ENCODE measurements at places on chromosomes 2 and 18.

DNA sequence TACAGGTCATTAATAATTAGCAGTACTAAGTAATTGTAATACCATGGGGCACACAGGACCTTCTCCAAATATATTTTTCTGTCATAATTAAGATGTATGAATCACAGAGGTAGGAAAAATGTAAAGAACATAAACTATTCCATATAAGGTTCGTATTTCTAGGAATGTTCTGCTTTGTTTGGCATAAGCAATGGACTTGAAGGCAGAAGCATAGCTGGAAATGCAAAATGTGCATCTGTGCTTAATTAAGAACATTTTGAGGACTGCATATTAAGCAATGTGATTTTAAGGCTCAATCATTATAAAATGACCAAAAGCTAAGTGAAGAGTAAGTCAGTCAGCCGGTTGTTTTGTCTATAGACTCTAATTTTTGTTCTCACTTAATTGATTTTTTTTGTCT is 123.2 kb downstream of the RBM43 start:
- no peak for DNase-seq

DNA sequence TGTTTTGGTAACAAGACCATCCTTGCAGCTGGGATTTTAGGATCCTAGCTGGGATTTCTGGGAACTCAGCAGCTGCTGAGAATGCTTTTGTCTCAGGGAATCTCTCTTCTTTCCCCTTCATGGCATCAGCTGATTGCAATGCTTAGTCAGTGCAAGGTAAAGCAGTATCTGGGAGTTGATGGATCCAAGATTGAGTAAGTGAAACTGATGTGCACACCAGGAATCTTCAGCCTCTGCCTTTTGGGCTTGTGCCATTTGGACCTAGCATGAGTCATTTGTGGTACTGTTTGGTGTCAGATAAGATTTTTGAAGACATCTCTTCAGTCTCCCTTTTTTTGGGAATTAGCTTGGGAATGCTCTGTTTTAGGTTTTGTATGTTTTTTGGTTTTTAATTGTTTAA is 363.3 kb upstream of the TFPI start:
- DNase-seq, result no peak

DNA sequence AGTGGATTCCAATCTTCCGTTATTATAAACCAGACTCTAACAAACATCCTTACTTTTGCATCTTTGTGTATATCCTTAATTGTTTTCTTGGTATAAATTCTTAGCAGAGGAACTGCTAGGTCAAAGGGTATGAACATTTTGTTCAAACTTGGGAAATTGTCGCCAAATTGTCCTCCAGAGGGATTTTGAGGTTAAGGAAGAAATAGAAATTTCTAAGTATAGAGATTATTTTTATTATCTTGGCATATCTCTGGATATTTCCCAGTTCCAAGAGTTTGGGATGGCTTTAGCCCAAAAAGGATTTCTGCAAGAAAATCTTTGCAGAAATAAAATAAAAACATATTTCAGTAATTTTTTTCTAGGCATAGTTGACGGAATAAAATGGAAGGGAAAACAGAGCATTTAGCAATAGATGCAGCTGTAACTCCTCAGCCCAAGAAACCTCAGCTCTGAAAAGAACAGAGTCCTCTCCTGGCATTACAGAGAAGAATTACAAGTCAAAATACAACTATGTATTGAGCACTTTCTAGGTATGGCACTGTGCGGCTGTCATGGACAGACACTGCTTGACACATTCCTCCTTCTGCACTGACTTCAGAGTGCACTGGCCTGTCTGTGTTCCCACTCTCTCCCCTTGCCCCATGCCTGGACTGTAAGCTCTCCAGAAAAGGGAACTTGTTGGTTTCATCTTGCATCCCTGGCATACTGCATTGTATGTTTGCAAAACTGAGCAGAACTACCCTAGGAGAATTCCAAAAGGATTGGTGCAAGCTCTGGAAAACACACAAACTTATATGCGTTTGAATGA is 117.3 kb upstream of the STON1 start:
- no peak for DNase-seq

DNA sequence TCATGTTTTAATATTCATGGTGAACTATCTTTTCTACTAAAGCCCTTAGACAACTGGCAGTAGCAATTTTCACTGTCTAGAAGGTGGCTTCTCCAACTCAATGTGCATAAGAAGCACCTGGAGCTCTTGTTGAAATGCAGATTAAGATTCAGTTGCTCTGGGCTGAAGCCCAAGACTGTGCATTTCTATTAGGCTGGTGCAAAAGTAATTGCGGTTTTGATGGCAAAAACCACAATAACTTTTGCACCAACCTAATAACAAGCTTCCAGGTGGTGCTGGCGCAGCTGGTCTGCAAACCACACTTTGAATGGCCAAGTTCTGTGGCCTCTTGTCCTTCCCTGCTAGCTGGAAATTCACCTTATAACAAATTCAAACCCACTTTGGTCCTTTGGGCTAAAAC is 26.7 kb upstream of the VPS54 start:
- DNase-seq, result no peak

GRCh38 chr18:37408676-37409265 is 156.8 kb downstream of the CELF4 start:
- no peak for DNase-seq

DNA sequence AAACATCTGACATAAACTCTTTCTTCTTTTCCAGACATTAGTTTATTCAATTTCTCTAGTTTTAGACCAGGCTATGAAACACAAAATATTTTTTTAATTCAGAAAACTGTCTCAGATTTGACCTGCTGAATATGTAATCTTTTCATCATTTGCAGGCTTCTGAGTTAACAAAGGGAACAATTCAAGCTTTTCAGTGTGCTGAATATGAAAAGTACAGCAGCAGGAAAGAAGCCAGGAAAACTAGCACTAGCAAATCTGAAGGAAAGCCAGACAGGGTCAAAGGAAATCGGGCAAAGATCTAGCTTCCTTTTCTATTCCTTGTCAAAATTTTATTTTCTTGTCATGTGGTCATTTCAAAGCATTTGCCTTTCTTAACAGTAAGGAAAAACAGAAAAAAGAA is 35.3 kb downstream of the ACVR1C start:
- no peak for DNase-seq

DNA sequence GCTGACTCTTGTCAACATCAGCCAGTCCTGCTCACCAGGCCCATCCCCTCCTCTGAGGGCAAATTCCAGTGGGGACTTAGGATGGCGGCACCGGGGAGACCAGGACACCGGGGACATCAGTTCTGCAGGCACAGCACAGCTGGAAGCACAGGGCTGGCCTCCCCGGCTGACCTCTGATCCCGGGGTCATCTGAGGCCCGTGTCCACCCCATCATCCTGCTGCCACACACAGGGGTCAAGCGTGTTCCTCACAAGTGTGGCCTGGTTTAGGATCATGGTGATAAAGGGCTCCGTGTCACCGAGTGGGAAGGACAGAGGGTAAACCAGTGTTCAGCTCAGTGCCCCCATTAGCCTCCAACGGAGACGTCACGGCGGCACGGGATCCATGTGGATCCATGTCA is 58.1 kb upstream of the CTDP1 start:
- DNase-seq, result no peak

DNA sequence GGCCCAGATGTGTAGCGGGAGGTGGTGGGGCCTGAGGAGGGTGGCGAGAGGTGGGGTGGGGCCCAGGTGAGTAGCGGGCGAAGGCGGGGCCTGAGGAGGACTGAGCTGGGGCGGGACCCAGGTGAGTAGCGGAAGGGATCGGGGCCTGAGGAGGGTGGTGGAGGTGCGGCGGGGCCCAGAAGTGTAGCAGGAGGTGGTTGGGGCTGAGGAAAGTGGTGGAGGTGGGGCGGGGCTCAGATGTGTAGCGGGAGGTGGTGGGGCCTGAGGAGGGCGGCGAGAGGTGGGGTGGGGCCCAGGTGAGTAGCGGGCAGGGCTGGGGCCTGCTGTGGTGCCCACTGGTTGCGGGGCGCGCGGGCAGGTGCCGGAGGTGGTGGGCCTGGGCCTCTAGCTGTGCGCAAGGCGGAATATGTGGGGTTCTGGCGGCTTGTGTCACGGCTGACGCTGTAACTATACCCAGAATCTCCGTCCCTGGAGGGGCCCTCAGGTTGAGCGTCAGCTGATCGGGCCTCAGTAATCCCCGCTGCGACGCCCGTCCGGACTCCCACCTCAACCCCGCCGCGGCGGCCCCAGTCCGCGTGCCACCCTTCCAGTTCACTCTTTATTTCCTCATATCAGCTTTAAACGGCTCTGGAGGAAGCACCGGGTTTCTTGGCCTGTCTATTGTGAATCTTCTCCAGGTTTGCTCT is 866 bp upstream of the SF3B6 start:
- peak; percentile 59 for DNase-seq

GRCh38 chr2:189128970-189129369 is 50.6 kb downstream of the COL5A2 start:
- no peak for DNase-seq

- no peak for DNase-seq
Measured at GRCh38 chr2:168076731-168077130, 170.7 kb downstream of the STK39 start.

DNA sequence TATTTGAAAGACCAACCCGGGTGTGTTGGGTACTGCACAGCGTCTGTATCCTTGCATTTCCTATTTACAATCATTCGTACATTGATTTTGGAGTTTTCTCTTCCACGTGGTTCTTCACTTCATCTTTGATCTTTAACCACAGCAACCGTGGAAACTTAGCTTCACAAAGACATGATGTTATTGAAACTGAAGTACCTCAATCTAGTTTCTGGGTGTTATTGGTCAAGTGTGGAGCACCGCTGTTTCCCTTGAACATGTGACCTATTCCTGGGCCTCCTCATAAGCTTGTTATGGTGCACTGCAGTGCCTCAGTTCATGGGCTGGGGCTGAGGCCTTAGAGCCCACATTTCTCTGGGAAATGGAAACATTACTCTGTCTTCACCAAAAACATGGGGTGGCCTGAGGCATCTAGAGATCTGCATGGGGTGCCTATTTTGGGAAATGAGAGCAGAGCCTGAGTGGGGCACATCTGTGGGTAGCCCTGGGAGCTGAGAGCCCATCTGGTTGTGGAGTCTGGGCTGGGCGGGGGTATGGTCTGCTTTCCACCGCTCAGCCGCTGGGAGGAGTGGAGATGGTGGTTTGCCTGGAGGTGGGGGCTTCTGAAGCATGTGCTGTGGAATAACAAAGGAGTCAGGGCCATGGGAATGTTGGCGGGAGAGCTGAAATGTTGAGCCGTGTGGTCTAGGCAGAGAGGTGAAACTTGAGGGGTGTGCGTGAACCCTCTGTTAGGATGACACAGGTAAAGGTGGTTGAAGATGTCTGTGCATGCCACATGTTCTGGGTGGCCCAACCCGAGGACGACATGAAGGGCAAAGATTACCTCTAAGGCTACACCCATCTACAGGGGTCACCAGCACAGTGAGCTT is 37.4 kb downstream of the ZNF236 start:
- DNase-seq, result peak; percentile 61

- no peak for DNase-seq
Measured at GRCh38 chr18:22408059-22408458, 9.7 kb downstream of the CTAGE1 start.

DNA sequence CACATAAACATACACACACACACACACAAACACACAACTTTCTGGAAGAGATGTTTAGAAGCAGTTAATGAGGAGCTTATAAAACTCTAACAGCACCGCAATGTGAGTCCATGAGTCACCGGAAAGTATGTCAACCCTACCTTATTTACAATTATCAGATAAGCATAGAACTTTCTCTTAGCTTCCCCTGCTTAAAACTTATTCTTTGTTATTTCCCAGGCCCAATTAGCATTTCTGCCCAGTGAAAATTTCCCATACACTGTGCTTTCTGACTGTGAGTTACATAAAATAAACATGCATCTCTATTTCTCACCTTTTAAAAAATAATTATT is 737.6 kb downstream of the LRP1B start:
- no peak for DNase-seq

All from activated CD8-positive, alpha-beta memory T cell treated with anti-CD3 and anti-CD28 coated beads, Interleukin-2, amount 50 U/mL, for 48 hours (primary cell).